ENCODE measurements at places on chromosomes 2 and 18.

DNA sequence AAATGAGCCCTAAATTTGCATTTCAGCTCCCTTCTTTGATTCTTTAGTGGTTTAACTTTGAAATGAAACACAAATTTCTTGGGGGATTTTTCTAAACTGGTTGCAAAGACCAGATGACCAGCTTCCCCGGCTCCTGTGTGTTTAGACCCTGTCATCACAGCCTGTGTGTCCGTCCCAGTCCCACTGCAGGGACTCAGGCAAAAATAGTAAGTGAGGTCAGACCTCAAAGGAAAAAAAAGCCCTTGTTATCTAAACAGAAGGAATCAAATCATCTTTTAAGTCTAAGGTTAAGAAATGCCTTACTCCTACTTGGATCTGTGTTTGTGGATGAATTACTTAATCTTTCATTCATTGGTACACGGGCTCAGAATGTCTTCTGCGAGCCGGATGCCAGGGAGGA lies 423.7 kb downstream of the LPIN1 start:
- no peak for DNase-seq

DNA sequence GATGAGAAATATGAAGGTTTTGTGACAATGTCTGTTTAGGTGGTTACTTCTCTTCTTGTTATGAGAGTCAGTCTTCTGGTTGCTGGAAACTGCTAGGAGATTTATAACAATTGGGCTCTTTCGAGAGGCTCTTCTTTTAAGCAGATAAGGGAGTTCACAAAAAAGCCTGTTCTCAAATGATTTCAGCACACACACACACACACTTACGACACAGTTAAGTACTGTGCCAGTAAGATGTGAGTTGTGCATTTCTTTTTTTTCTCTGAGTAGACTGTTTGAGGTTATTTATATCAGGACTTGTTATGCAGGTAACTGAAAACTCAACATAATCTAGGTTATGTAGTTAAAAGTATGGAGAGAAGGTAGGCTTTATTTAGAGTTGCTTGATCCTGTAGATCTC lies 49.8 kb downstream of the MSH2 start:
- DNase-seq = no peak

- DNase-seq = no peak
Measured at GRCh38 chr2:132979339-132980093, 309.5 kb upstream of the LYPD1 start.

DNA sequence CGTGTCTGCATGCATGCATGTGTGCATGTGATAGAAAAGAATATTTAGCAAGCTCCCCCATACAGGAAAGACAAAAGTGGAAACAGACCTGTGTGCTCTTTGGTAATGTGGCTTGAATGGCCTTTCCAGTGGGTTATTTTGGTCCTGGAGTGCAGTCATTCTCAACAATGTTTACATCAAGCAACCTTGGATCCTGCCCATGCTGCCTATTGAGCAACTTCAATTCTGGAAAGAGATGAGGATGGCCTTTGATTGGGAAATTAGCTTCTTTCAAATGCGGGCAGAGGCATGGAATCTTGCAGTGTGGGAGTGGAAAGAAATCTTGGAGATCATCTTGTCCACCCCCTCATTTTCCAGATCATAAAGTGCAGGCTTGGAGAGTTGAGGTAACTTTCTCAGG lies 87.2 kb upstream of the SMAD2 start:
- no peak for DNase-seq

DNA sequence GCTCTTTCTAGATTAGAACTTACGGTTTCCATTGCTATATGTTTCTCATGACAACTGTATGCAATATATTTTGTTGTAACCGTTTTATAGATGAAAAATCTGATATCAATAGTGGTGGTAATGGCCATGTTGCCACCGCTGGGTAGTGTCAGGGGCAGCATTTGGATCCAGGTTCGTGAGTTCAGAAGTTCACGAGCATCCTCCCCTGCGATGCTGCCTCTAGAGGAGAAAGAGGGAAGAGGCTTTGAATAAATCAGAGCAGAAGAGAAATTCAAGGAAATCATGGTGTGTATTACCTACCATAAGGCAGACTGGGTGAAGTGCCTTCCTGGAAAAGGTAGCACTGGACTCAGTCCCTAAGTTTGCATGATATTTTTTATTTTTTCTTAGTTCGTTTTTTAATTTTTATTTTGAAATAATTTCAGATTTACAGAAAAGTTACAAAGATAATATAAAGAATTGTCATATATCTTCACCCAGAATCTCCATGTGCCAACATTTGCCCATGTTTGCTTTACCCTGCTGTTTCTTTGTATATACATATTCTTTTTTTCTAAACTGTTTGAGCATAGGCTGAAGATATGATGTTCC lies 3.3 kb upstream of the ZBTB7C start:
- no peak for DNase-seq

DNA sequence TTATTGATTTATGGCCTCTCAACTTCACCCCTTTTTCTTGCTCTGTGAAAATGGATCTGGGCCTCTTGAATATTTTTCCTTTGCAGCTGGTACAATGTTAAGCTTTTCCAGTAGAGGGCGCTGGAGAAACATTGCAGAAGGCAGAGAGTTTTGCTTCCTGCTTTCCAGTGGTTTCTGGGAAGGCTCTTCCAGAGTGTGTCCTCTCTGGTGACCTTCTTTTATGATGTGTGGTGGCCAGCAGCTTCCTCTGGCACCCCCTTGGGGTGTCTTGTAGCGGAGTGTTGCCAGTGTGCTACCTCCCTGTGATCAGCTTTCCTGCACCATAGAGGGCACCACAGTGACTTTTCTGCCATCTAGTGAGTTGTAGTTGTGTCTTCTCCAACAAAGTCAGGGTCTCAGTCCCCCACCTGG lies 25.4 kb upstream of the MGAT5 start:
- no peak for DNase-seq

- DNase-seq = no peak
Measured at GRCh38 chr2:223474893-223475292, 127.3 kb downstream of the SCG2 start.

- DNase-seq = no peak
Measured at GRCh38 chr2:232335859-232336215, 42.7 kb upstream of the ALPP start.

DNA sequence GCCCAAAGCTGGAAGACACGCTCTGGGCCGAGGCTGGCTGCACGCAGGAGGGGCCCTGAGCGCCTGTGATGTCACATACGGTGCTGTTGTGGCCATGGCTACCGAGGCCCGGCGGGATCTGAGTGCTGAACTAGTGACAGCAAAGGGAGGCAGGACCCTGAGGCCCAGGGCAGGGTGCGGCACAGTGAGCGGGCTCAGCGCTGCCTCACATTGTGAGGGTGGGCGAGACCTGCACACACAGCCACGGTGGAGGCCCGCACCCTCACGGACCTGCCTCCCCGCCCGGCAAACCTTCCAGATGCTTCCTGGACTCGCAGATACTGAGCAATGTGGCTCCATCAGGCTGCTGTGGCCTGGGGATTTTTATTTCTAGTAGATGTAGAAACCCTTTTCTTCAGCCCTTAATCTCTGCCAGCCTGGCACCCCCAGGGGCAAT lies 133.8 kb upstream of the CTDP1 start:
- DNase-seq = no peak

DNA sequence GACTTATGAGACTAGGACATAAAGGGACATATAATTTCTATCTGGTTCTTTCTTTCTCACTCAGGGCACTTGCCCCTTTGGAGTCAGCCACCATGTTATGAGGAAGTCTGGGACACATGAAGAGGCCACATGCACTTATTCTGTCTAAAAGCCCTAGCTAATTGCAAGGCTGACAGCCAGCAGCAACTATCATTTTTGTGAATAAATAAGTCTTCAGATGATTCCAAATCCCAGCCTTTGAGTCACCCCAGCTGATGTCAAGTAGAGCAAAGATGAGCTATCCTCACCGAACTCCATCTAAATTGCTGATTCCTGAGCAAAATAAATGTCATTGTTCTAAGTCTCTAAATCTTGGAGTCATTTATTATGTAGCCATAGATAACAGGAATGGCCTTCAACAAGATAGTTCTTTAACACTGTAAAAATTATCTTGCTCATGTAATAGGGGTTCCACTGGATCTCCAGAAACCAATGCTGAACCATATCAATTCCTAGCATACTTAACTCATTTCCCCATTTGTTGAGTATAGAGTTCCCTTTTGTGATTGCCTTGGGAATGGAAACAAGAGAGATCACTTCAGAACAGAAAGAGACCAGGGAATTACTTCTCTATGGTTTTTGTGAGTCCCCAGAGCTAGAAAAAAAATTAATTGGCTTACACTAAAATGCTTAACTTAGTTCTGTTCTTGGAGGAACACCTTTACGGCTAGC lies 50.6 kb upstream of the FN1 start:
- DNase-seq = no peak

DNA sequence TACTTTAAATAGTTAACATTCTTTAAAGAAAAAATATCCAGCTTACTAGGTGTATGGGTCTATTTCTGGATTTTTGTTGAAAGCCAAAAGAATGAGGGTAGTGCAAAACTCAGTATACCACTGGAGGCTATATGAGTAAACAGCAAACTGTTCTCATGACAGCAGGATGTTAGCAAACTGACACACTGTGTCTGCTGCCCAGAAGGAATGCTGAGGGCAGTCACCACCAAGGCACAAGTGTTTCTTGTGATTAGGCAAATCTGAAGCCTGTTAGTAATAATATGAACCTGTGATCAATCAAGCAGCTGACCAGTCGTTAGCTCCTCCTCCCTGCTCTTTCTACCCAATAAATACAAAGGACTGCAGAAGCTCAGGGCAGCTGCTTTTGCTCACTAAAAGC lies 50.5 kb upstream of the SULT1C3 start:
- DNase-seq = no peak

GRCh38 chr2:239765911-239766310 lies 259.2 kb downstream of the NDUFA10 start:
- DNase-seq = no peak

DNA sequence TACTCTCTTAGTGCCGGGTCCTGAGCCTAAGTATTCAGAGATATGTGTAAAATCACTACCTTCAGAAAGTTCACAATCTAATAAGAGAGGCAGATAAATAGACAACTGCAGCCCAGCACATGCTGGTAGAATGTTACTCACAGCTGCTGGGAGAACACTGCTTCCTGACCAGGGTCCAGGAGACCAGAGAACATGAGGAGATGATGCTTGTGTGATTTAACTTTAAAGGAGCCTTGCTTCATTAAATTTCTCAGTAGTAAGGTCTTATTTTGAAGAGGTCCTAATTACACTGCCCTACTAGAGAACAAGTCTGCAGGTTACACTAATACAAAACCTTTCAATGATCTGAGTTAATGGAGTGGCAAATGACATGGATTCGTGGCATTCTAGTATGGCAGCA lies 209.9 kb upstream of the TRIB2 start:
- no peak for DNase-seq

DNA sequence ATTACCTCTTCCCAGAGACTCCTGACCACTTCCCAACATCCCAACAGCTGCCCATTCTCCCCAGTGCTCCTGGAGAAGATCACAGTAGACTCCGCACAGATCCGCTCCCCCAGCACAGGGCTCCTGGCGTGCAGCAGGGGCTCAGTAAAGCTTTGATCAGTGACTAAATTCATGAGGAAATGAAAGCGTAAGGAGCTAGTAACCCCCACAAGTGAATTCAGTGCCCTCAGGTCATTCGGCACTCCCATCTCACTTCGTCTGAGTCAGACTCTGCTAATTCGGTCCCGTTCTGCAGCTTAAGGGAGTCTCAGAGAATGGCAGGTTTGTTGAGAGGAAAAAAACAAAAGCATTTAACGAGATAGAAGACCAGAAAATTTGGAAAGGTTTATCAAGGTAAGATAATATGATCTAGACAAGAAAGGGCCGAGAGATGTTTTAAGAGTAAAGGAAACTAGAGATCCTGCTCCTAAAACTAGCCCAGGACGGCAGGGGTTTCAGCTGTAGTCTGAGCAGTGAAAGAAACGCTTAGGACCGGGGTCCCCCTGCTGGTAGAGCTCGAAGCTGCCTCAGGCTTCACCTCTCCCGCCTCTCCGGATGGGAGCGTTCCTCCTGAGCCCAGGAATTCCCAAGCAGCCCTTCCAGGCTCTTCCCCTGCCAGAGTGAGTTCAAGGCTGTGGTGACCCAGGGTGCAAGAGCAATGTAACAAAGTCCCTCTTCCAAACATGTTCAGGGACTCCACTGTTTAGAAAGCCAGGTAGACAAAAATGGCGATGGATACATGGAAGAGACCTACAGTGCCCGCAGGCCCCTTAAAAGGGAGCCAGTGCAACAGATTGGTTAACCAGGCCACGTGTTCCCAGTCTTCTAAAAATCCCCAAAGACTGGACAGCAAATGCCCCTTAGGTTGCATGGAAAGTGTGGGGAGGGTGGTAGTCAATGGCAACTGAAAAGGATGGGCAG lies 127.3 kb downstream of the DNER start:
- peak; percentile 67 for DNase-seq
